ENCODE measurements at places on chromosomes 5 and 9.
A peak's percentile ranks its signal among the peaks of the same experiment; 100 is the strongest.

DNA sequence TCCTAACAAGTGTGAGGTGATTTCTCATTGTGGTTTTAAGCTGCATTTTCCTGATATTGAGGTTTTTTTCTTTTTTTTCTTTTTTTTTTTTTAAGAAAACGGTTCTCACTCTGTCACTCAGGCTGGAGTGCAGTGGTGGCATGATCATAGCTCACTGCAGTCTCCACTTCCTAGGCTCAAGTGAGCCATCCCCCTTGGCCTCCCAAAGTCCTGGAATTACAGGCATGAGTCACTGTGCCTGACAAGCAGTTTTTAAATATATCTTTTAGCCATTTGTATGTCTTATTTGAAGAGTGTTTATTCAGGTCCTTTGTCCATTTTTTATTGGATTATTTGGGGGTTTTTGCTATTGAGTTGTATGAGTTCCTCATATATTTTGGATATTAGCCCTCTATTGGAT lies 53.8 kb downstream of the GCNT1 start:
- H3K4me1 ChIP-seq: peaks cover 4% of the 10 kb centered on the region
- no peak overlapping the region for H3K4me3 ChIP-seq
- H3K27me3 ChIP-seq: peaks cover 4% of the 10 kb centered on the region
- no peak overlapping the region for H3K27ac ChIP-seq

- peak within 1 kb of the TSS; percentile 72 for H3K4me3 ChIP-seq
- H3K27me3 ChIP-seq: peaks cover 17% of the 10 kb centered on the region
- peaks cover 7% of the 10 kb centered on the region for H3K4me1 ChIP-seq
- peak; percentile 68 for DNase-seq
These were observed at the start of gene GPX3 for GRCh38 chr5:151020304-151021110. TSS of gene GPX3 (plus strand) at chr5:151020591. CDS start at chr5:151020655, 64 bp downstream.

DNA sequence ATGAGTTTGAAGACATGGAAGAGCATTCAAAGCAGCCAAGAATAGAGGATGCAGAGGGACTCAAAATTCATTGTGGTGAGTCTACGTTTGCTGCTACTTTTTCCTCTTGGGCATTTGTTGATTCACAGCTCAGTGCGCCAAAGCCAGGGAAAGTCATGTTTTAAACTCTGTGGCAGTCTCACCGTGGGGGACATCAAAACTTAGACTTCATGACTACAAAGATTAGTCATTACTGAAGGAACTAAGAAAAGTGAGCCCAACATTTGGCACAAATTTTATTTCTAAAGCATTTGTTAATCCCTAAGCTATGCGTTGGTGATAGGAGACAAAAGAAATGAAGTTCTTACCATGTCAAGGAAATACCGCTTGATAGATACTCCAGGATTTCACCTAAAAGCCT lies 73.7 kb upstream of the MTAP start:
- DNase-seq: no peak
- peaks cover 6% of the 10 kb centered on the region for H3K27me3 ChIP-seq
- no peaks in the 10 kb centered on the region for H3K36me3 ChIP-seq
- H3K4me3 ChIP-seq: no peak overlapping the region
- peaks cover 1% of the 10 kb centered on the region for H3K4me1 ChIP-seq

DNA sequence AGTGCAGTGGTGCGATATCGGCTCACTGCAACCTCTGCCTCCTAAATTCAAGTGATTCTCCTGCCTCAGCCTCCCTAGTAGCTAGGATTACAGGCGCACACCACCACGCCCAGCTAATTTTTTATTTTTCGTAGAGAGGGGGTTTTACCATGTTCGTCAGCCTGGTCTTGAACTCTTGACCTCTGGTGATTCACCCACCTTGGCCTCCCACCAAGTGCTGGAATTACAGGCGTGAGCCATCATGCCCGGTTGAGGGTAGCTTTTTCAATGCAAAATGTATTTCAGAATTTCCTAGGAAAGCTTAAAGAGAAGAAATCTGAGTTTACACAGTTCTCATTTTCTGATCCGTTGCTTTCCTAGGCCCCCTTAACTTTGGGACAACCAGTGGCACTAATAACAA lies 15.7 kb downstream of the BDP1 start:
- peaks cover 23% of the 10 kb centered on the region for H3K36me3 ChIP-seq
- DNase-seq: no peak
- H3K4me1 ChIP-seq: no peaks in the 10 kb centered on the region
- H3K27me3 ChIP-seq: no peaks in the 10 kb centered on the region
- no peak overlapping the region for H3K27ac ChIP-seq

DNA sequence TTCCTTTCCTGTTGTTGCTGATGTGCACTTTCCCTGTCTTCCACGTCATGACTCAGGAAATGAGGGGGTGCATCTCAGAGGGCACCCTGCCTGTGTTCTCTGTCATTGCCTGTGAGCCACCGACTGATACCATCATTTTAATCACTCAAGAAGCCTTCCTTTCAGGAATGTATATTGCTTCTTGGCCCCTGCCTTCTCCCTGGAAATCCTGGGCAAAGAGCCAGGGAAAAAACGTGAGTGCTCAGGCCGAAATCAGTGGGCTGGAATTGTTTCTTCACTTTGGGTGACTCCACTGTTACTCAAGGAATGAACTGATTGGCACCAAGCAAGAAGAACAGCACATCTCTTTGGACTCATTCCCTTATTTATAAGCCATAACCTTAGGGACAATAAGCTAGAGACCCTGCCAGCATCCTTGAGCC lies 126.1 kb downstream of the SNX18 start:
- H3K4me1 ChIP-seq: peaks cover 28% of the 10 kb centered on the region
- DNase-seq: peak; percentile 48
- H3K4me3 ChIP-seq: no peak overlapping the region

DNA sequence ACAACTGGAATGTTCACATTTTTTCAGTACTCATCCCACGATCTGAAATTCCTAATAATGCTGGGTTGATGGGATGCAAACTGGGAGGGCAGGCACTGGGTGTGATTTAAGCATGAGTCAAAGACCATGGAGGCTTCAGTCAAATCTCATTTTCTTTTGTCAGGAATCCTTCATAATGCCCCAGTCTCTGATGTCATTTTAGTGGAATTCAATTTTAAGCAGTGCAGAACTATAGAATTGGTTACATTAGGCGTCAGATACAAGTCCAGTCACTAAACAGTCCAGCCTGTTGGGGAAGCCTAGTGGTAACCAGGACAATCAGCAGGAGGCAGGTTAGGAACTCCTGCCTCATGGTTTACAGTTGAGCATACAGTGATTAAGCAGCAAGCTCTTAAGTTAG lies 41.0 kb upstream of the TMEM215 start:
- no peaks in the 10 kb centered on the region for H3K4me1 ChIP-seq
- no peaks in the 10 kb centered on the region for H3K36me3 ChIP-seq
- H3K27me3 ChIP-seq: no peaks in the 10 kb centered on the region
- no peak overlapping the region for H3K27ac ChIP-seq

- H3K4me3 ChIP-seq: no peak overlapping the region
- no peaks in the 10 kb centered on the region for H3K27me3 ChIP-seq
- H3K27ac ChIP-seq: no peak overlapping the region
- peaks cover 26% of the 10 kb centered on the region for H3K4me1 ChIP-seq
- DNase-seq: no peak
These were observed 97.3 kb upstream of the HMHB1 start for GRCh38 chr5:143714629-143715028.

Data from mesothelial cell of epicardium (in vitro differentiated cells).